ENCODE measurements at places on chromosomes 6 and 20.

DNA sequence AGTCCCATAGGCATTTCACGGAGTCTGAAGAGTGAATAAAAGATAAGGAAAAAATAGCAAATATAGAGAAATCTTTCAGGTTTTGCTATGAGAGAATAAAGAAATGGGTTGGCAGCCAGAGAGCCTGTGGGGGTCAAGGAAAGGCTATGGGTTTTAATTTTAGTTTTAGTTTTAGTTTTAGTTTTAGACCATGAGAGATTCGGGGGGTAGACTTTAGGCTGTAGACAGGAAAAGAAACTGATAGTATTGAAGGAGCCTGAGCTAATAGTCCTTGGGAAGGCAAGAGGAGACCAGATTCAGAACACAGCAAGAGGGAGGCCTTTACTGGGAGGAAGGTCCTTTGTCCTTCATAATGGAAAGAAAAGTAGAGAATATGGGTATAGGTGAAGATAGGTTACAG lies 19.3 kb downstream of the DOP1A start:
- peak; percentile 28 for DNase-seq

DNA sequence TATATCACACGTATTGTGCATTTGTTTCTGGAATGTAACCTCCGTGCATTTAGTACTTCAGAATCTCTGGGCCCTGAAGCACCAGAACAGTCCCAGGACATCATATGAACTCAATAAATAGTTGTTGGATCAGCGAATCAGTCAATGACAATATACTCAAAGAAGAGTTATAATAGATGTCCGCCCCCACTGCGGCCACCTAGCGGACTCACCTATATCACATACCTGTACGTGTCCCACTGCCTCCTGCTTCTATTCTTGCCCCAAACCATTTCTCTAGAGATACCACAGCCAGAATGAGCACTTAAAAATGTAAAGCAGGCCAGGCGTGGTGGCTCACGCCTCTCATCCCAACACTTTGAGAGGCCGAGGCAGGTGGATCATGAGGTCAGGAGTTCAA lies 73.9 kb downstream of the DCDC2 start:
- no peak for DNase-seq

DNA sequence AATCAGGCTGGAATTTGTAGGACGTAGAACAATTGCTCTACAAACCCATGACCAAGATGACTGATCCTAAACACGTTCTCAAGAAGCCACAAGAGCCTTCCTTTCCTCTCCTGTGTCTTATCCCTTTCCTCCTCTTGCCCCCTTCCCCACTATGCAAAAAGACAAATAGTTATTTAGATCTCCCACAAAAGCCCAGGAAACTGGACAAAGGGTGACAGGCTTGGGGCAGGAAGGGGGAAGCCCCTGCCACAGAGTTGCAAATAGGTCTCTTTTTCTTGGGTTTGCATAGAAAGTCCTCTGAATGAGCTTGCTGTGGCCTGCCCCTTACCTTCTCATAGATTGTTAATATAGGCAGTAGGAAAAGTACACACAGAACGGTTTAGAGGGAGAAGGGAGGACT lies 377.1 kb upstream of the BTBD3 start:
- no peak for DNase-seq

DNA sequence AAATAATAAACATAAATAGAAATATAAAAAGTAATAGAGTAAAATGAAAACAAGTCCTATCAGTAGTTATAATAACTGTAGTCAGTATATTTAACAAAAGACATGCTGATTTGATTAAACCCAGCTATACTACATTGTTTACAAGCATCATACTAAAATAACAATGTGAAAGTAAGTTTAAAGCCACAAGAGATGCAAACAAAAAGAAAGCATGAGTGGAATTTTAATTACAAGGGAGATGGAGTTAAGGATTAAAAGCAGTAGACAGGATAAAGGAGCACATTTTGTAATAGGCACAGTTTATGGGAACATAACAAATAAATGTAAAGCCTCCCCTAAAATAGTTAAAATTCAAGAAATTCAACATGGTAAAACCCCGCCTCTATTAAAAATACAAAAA lies 41.5 kb downstream of the SENP6 start:
- no peak for DNase-seq
